ENCODE measurements at places on chromosomes 16 and 17.

DNA sequence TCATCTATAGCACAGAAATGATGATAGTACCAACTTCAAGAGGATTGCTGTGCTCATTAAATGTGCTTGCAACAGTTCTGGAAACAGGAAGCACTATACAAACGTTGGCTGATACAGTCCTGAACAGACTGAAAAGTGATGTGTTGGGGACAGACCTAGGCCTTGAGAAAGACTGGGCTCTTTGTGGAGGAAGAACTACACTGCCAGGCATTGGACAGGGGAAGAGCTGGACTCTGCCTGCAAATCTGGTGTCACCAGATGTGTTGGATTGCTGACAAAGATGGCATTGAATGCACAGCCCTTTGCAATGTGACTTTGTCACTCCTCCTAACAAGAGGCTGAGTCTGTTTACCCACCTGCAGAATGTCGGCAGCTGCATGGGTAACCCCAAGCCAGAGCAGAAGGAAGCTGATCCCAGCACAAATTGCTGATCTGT lies 12.4 kb upstream of the ST6GALNAC2 start:
- peak; percentile 75 for DNase-seq

DNA sequence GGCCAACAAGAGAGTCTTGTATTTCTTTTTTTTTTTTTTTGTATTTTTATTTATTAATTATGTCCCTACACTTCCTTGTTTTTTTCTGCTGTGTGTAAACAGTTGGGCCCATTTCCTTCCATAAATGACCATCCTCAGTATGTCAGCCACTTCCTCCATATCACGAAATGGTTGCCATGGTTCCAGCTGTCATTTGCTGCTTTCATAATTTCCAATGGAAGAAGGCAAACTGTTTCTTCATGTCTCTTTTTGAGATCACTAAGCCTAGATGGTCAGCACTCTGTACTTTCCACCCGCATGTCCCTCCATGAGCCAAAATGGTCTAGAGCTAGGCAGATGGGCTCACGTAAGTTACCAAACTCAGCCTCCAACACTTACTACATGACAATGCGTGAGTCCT lies 133.5 kb upstream of the FOXF1 start:
- no peak for DNase-seq

- DNase-seq = no peak
Measured at GRCh38 chr16:52389045-52389444, 157.9 kb downstream of the TOX3 start.

GRCh38 chr16:85824161-85825135 lies 25.0 kb downstream of the COX4I1 start:
- no peak for DNase-seq

GRCh38 chr17:70523426-70523825 lies 354.1 kb downstream of the KCNJ2 start:
- peak; percentile 73 for DNase-seq

DNA sequence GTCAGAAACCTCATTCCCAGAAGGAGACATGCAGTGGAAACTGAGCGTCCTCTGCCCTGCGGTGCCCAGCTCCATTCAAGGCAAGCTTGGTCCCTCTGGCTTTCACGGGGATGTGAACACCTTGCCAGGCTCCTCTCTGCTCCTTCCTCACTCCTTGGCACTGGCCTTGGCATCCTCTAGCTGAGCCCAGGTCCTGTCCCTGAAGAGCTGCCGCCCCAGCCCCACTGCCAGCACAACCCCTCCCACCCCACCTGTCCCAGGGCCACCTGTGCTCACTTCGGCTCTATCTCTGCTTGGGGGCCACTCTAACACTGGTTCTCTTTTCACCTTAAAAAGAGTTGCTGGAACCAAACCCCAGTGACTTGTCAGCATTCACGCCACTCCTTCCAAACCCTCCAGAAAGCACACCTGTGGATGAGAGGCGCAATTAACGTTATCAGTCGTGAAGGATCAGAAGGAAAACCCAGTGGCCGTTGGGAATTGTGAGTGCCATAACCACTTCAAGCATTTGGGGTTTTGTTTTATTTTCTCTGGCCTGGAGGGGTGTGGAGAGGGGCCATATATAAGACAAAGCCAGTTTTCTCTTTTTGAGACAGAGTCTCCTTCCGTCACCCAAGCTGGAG lies 103.7 kb downstream of the AXIN2 start:
- no peak for DNase-seq

Data from SHP77 treated with DMSO at 0.1 percent for 48 hours (cell line).